ENCODE measurements at places on chromosomes 11 and 22.

GRCh38 chr11:71998649-71999310 lies at the start of gene IL18BP:
TSS of gene IL18BP (plus strand) at chr11:71998909. CDS start at chr11:71999985, 1,076 bp downstream.
- no peak for DNase-seq

DNA sequence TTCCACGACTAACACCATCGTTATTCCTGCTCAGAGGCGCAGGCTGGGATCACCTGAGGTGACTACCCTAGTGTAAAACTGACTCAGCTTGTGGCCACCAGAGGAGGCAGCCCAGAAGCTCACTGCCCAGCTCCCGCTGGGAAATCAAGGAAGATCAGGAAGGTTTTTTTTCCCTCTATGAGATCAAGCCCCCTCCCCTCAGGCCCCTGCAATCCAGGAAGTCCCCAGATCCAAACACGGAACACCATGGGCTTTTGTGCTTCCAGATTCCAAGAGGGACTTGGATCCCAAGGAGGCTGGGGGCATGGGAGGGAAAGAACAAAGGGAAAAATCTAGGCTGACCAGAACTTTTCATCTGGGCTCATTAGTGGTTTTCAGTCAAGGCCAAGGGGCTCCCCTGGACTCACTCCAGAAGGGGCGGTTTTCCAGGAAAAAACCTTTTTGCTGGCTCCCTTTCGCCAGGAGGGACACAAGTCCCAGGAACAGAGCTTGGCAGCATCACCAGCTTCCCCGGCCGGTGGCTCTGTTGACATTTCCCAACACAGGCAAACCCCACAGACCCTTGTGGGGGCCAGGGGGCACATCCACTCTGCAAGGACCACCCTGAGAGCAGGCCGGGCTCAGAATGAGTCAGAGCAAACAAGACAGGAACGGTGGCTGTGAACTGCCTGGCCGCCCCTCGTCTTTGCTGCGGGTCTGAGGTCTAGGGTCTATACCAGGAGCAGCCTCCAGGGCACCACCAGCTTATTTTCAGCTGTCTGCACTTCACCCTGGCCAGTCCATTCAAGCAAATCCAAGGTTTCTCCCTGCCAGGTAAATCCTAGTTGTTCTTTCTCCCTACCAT lies 36.8 kb downstream of the MYH9 start:
- DNase-seq: no peak

GRCh38 chr11:27187075-27187847 lies 146.6 kb downstream of the BBOX1 start:
- DNase-seq: no peak

DNA sequence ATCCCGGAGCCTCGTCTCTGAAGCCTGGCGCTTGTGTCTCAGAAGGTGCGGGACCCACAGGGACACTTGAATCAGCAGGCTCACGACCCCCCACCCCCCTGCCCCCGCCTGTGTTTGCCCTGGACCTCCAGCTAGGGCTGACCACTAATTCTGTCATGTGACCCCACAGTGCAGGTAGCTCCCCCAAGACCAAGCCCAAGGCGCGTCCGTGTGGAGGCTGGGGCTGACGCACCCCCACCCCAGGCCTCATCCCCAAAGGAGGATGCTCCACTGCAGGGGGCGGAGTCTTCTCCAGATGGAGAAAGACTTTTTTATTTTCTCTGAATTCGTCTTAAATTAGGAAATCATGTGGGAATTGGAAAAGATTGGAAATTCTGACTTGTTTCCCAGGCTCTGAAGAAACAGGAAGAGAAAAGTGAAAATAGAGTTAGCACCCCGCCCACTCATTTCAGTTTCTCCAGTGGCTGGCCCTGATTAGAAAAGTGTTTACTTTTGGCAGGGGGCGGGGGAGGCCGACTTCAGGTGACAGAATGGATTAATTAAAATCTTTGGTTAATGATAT lies 1.0 kb upstream of the RELA start:
- no peak for DNase-seq

GRCh38 chr11:45906096-45906682 lies 882 bp downstream of the FREY1 start:
- DNase-seq: no peak

- DNase-seq: no peak
These were observed 67.2 kb downstream of the SGSM1 start for GRCh38 chr22:24873226-24873625.

DNA sequence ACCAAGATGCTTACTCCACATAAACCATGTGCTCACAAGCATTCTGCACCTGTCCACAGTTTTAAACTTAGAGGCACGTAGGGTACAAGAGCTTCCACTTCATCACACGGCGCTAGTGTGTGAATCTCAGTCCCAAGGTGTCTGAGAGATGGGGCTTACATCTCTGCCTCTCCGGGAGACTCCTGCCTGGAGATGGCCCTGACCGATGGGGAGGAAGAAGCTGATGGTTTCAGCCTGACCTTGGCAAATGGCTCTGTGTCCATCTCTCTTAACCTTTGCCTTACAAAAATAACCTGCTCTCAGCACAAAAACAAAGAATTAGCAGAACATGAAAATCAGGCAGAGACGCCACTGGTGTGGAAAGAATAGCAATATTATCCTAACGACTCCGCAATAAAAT lies 559.3 kb upstream of the B3GAT1 start:
- DNase-seq: no peak

GRCh38 chr11:1484695-1485503 lies 1.7 kb downstream of the MOB2 start:
- no peak for DNase-seq

DNA sequence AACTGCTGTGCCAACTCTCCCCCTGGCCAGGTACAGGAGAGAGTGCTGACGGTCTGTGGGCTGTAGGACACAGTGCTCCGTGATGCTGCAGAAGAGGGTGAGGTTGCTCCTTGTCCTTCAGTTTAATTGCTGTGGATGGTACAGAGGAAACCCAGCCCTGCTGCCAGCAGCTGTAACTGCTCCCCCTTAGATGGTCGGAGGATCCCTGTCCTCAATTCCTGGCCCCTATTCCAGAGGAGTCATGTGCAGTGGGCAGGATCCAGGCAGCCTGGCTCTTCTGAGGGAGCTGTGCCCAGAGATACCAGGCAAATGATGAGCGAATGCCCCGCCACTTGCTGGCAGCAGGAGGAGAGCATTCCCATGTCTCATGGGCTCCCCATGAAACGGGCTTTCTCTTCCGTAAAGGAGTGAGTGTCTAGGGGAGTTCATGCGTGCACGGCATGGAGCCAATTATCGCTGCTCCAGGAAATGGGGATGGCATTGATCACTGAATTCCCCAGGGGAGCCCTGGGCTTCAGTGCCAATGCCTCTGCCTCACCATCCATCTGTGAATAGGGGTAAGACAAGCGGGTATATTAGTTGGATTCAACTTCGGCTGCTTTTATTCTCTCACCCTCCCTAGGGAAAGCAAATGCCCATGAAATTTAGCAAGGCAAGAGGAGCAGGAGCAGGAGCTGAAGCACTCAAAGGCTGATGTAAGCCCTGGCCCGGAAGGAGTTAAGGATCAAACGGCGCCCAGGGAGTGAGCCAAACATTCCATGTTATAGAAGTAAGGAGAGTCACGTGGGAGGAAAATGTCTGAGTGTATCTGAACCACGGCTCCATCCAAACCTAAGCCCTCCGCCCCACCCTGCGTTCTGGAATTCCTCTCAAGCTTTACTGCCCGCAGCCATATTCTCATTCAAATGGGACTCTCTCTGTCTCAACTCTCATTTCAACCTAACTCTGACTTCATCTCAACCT lies 51.0 kb upstream of the CSNK2A3 start:
- no peak for DNase-seq

- DNase-seq: no peak
These were observed 7.6 kb downstream of the NECTIN1 start for GRCh38 chr11:119721129-119722120.

DNA sequence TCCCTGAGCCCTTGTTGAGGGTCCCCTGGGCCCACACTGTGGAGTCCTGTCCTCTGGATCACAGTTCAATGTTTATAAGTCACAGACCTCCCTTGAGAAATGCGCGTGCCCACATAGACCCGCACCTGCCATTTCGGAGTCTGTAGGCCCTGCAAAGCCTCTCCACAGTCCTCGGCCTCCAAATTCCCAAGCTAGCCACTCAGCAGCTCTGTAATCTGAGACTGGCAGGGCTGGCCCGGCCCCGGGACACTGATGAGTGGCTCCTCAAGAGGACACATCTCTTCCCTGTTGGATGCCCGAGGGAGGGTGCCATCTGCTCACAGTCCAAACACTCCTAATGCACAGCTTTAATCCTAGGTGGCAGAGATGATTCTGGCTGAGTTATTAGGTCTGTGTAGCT lies 39.1 kb downstream of the B3GAT1 start:
- DNase-seq: no peak

DNA sequence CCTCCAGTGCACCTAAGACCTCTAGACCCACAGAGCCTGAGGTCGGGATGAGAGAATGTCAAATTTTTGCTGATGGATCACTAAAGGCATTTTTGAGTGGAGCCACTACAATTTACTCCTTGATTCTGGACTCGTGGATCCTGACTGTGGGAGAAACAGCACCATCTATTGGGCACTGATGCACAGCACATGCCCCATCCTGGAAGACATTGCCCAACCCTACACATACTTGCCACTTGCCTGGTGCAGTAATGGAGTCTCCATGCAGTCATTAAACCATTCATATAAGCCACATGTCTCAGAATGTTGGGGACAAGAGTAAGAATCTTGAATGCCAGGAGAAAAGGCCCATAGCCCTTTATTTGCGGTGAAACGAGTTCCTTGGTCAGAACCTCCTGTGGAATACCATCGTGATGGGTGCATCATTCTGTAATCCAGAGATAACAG lies 103.9 kb downstream of the GGTLC2 start:
- no peak for DNase-seq

- DNase-seq: no peak
These were observed 33.4 kb upstream of the VPREB1 start for GRCh38 chr22:22210889-22211833.

DNA sequence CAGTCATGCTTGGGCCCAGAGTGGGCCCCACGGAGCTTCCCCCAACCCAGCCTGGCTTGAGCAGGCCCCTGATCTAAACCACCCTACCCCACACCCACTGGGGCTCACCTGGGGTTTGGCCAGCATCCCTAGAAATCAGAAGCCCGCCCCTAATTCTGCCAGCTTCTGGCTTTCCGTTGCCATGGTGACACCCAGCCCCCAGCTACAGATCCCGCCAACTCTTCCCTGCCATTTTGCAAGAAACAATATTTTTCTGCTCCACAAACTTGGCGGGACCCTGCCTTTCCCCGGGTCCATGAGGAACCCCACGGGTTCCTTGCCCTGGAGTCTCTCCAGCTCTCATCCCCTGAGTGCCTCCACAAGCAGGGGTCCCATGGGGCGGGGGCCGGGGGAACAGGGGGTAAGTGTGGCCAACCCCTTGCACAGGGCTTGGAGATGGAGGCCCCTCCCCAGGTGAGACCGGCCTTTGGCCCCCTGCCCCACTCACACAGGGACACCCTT lies 90.0 kb downstream of the CDKN1C start:
- no peak for DNase-seq

DNA sequence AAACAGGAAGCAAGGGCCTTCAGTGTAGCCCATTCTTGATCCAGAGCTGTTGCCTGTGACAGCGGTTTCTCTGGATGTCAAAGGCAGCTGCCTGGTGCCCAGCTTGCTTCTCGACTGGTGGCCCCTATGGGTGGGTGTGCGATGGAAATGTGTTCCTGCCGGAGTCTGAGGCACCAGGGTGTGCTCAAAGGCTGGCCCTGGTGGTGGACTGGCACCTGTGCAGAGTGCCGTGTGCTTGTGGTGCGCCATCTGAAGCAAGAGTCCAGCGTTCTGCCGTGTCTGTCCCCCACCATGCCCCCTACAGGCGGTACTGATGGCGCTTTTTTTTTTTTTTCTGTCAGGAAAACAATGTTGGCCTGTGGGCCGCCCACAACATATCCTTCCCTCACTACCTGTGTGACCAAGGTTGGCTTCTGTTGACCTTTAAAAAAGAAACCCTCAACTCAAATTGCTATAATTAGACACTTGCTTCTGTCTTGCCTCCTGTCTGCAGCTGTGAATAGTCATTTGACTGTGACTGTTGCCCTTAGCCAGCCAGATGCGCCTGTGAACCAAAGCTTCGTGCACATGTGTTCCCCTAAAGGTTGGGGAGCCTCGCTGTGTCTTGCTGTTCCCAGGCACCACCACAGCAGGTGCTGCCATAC lies 4.7 kb upstream of the RANBP1 start:
- no peak for DNase-seq

GRCh38 chr11:120174866-120175265 lies 36.0 kb upstream of the OAF start:
- no peak for DNase-seq

DNA sequence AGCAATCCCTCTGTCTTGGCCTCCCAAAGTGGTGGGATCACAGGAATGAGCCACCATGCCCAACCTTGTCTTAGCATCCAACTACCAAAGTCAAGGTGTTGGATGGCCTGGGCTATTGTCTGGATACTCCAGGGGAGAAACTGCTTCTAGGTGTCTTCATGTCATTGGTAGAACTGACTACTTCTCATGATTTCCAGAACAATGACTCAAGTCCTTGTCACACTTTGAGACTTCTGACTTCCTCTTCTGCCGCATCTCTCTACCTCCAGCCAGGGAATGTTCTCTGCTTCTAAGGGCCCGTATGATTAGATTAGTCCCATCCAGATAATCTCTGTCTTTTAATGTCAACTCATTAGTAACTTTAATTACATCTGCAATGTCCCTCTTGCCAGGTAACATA lies 30.6 kb downstream of the APOL6 start:
- DNase-seq: no peak

GRCh38 chr11:112961751-112962578 lies 745 bp downstream of the NCAM1 start:
- no peak for DNase-seq

DNA sequence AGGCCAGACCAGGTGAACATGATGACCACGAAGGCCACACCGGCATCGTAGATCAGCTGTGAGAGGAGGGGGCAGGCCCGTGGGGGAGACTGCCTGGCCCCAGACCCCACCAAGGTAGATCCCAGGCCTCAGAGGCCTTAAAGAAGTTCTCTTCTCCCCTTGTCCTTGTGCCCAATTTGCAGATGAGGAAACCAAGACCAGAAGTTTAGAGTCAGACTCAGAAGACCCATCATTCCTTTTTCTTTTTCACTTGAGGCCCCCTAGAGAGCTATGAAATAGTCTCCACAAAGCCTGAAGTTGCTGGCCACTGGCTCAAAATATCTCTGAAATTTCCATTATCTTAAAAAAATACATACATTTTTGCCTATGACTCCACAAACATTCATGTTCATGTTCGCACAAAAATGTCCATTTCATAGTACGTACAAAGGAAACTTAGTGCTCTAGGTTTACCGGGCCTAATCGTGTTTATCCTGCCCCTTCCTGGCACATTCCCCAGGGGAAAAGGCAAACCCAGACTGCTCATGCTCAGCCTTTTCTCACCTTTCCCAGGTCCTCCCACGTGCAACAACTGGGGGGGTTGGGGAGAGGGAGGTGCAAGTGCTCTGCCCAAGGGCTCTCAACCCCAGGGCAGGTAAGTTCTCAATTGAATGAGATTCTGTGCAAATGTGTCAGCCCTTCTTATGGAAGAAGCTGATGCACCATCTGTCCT lies 19.2 kb downstream of the SLC43A1 start:
- no peak for DNase-seq

DNA sequence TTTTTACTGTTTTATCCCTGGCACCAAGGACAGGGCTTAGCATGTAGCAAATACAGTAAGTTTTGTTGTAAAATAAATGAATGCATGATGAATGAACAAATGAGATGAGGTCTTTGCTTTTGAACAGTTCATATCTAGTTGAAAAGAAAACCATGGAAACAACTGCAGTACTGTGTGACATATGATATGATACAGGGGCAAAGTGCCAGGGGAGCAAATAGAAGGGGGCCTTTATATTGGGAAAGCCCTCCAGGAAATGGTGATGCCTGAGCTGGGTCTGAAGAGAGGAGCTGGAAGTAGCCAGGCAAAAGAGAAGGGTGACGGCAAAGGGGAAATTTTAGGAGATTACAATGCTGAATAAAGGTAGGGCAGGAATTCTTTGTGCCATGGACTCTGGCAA lies 63.8 kb upstream of the UCP3 start:
- DNase-seq: no peak

GRCh38 chr11:15483205-15483604 lies 368.5 kb downstream of the INSC start:
- no peak for DNase-seq
